ENCODE measurements at places on chromosomes 11 and 22.

GRCh38 chr11:56509439-56509838 is 18.3 kb upstream of the OR5M8 start:
- no peak for DNase-seq

- no peak for DNase-seq
These were observed 154.6 kb downstream of the TRIM29 start for GRCh38 chr11:119983240-119983732.

DNA sequence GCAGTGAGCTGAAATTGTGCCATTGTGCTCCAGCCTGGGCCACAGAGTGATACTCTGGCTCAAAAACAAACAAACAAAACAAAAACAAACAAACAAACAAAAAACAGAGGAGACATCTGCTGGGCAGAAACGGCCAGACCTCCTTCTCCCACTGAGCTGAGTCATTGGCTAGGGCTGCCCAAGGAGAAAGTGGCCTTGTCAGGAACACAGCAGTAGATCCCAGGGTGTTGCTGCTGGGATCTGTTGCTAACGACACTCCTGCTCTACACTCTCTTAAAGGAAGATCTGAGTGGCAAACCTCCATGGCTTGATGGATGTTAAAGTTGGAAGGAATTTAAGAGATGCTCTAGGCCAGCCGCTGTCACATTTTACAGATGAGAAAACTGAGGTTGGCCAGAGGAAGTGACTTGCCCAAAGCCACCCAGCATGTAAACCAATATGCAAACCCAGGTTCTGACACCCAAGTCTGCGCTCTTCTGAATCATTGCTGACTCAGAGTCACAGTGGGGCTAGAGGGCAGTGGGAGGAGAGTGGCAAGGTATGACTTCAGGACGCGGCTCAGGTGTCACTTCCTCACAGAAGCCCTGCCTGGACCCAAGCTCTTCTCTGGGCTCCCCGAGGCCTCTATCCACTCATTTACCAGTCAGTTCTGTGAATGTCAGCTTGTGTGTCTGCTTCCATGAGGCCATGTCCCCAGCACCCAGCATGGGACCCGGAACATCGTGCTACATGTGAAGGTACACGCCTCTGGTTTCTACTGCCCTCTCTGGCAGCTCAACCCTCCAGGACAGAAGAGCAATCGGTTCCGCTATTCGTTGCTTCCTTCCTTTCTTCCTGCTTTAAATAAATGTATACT is 11.3 kb upstream of the GDPD5 start:
- no peak for DNase-seq

DNA sequence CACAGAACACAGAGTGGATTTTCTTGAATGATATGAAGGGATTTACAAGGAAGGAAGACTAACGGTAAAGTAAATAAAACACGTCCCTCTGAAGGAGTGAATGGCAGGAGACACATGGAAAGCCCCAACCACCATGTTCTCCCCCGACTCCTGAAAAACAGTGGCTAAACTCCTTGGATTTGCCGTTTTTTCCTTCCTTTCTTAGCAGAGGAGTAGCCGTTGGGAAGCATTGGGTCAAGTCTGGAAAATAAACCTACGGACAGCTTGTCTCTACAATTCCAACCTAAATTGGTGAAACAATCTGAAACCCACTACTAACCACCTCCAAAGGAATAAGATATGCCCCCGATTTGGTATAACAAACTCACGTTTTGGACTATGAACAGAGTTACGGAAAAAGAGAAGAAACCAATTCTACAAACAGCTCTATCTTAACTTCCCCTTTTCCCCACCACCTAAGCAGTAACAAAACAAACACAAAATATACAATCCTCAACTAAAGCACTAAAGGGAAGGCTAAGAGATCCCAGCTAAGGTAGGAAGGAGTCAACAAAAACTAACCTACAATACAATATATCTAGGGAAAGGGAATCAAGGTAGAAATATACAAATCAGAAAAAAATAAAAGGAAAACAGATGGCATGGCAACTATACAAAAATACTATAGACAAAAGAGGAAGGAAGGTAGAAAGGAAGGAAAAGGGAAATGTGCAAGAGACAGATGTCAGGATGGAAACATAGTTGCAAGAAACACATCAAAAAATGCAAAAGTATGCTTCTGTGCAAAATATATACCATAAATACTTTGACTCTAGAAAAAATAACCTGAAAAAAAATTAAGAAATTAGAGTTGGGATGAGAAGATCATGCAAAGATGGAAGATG is 43.8 kb upstream of the LYVE1 start:
- no peak for DNase-seq

DNA sequence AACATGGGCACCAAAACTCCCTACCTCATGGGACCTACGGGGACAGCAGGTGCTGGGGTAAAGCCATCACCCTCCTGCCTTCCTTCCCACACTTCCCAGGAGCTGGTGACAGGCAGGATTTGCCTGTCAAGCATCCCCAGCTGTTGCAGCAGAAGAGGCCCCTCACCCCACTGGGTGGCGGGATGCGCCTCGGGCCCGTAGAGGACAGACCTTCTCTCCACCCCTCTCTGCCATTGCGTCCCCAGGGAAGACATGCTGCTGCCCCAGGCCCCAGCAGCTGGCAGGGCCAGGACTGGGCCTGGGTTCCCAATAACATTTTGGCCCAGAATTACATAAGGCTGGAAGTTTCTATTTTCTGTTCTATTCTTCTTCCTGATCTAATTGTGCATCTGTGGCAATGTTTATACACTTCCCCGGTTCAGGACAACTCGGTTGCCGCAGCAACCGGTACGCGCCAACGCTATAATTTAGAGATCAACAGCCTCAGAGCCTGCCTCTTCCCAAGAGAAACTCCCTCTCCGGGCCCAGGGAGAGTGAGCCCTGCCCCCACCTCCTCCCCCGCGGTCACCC is 25.4 kb downstream of the KCNJ4 start:
- no peak for DNase-seq

DNA sequence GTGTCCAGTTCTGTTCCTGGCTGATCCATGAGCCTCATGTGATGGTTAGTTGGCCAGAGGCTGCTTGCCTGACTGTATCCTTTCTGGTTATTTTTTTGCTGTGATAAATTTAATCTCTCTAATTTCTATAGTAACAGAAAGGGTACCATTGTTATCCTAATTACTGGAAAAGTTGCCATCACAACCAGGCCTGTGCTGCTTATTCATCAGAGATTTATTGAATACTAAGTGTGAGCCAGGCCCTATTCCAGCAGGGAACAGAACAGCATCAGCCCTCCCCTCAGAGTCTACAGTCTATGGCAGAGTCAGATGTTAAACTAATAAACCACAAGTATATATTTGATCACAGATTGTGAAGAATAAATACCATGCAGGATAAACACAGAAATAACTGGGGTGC is 86.8 kb downstream of the DEPDC5 start:
- DNase-seq = no peak

DNA sequence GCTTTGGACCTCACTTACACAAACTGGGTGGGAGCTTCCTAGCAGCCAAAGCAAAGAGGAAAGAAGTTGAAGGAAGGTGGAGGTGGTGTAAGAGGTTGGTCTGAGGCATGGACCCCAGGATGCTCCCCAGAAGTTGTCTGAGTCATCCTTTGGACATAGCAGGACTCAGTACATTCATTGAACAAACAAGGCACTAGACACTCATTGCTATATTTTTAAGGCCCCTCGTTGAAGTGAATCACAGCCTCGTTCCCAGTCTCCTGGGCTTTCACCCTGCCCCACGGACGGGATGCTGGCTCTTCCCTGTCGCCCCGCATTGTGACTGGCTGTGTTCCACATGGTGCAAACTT is 95.9 kb upstream of the FGF3 start:
- no peak for DNase-seq

DNA sequence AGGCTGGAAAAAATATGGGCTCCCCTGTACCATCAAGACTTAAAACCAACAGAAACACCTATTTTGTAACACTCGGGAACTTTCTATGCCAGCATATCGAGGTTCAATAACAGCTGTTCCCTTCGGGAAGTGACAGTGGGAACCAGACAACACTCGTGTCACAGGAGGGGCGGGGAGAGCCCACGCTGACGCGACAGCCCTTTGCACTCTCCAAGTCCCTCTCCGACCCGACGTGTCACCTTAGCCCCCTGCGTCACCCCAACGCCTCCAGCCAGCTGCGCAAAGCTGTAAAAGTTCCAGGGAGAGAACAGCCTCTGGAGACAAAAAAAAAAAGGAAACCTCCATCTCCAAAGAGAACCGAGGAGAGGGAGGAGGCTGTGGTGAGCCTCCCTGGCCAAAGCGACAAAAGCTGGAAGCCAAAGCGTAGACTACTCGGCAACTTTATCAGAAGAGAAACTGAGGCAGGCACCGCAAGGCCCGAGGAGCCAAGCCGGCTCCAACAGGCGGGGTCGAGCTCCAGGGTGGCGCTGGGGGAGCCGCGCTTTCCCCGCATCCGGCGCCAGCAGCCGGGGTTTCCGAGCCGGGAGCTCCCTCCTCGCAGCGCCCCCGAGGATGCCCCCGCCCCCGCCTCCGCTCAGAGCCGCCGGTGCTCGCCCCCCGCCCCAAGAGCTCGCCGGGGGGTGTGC is 751 bp downstream of the ARFGAP3 start:
- peak; percentile 11 for DNase-seq

GRCh38 chr11:63769042-63769713 is 603 bp upstream of the ZFTA start:
- DNase-seq = no peak

DNA sequence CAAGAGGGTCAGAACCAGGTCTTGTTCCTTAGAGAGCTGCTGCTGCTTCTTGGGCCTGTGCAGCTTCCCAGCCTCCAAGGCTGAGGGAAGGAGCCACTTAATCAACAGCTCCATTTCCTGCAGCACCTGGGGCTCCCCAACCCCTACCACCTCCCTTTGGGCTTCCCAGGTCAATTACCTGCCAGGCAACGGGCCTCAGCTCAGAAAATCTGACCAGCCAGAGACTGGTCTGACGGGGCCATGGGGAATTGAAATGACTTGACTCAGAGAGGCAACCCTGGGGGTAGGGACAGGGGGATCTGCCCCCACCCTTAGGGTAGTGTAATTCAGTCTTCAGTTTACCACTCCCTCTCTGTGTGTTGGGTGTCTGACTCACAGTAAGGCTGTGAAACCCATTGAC is 4.7 kb upstream of the MAJIN start:
- no peak for DNase-seq

GRCh38 chr11:64245401-64245796 is 1.3 kb downstream of the PPP1R14B start:
- no peak for DNase-seq

DNA sequence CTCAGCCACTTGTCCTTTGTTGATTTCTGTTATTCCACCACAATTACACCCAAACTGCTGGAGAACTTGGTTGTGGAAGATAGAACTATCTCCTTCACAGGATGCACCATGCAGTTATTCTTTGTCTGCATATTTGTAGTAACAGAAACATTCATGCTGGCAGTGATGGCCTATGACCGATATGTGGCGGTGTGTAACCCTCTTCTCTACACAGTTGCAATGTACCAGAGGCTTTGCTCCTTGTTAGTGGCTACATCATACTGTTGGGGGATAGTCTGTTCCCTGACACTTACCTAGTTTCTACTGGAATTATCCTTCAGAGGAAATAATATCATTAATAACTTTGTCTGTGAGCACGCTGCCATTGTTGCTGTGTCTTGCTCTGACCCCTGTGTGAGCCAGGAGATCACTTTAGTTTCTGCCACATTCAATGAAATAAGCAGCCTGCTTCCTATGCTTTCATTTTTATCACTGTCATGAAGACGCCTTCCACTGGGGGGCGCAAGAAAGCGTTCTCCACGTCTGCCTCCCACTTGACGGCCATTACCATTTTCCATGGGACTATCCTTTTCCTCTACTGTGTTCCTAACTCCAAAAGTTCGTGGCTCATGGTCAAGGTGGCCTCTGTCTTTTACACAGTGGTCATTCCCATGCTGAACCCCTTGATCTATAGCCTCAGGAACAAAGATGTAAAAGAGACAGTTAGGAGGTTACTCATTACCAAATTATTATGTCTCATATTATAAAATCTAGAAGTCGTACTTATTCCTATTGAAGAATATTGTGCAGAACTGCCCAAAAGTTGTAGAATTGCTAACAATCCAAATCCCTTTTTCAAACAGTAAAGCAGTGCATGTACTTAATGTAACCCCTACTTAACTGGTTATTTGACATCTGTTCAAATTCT is 53.2 kb downstream of the OR4C6 start:
- DNase-seq = no peak

DNA sequence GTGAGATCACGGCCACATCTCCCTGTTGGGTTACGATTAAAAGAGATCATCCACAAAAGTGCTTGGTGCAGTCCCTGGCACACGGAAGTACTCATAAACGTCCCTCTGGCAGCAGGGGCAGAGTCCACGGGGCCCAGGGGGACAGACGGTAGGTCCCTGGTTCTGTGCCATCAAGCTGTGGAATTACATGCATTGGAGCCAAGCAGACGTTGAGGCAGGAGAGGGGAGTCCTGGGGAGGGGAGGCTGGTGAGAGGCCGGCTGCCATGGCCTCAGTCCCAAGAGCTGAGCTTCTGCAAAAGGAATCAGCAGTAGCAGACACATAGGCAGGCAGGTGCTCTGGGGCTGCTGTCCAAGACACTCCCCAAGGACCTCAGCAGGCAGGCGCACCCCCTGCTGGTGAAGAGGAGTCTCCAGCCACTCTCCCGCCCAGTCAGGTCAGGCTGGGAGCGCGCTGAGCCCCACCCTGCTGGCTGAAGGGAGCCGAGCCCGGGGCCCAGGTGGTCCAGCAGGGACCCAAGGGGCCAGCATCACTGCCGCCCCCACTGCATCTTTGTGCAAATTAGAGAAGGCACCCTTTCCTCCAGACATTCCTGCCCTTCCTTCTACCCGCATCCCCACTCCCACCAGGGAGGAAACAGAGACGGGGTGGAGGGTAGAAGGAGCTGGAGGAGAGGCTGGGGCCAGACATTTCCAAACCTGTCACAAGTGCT is 7.6 kb upstream of the KCTD17 start:
- DNase-seq = no peak

- no peak for DNase-seq
These were observed at the start of gene PARVA for GRCh38 chr11:12377106-12377823. Gene PARVA, plus strand, starts transcription at chr11:12377571. Its CDS starts 77 bp downstream, at chr11:12377648.

DNA sequence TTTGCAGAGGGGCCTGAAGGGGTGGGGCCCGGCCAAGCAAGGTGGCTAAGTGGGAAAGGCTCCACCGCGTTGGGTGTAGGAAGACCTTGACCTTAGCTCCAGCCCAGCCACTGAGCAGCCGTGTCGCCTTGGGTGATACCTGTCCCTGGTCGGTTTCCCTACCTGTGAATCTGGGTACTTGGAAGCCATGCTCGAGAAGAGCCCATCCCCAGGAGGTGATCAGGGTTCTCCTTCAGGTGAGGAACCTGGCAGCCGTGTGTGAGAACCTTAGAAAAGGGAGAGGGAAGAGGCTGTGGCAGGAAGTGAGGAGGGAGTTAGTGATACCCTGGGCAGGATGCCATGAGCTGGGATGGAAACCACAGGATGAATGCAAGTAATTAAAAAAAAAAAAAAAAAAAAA is 21.6 kb downstream of the PPARA start:
- DNase-seq = no peak

- DNase-seq = no peak
These were observed 127.4 kb downstream of the SPON1 start for GRCh38 chr11:14089690-14090462.

DNA sequence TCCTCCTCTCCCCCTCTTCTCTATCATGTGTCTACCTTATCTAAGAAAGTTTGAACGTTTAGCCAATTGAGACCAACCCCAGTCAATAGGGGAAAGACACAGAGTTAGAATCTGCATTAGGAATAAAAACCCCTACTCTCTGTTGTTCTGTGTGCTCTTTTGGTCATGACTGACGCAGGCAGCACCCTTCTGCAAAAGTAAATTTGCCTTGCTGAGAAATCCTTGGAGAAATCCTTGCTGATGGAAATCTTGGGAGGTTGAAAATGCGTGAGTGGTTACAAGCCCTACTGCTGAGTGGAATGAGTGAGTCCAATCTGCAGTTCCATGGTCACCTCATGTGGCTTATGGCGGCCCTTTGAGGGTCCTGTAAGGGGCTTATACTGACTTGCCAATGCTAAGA is 145.2 kb downstream of the AASDHPPT start:
- DNase-seq = no peak

Data from stimulated activated CD8-positive, alpha-beta memory T cell treated with anti-CD3 and anti-CD28 coated beads, Interleukin-7, amount 100 ng/mL, for 24 hours (primary cell).